ENCODE measurements at places on chromosomes 3 and 15.

GRCh38 chr3:172846103-172846561, 95.6 kb downstream of the ECT2 start:
- DNase-seq = no peak

DNA sequence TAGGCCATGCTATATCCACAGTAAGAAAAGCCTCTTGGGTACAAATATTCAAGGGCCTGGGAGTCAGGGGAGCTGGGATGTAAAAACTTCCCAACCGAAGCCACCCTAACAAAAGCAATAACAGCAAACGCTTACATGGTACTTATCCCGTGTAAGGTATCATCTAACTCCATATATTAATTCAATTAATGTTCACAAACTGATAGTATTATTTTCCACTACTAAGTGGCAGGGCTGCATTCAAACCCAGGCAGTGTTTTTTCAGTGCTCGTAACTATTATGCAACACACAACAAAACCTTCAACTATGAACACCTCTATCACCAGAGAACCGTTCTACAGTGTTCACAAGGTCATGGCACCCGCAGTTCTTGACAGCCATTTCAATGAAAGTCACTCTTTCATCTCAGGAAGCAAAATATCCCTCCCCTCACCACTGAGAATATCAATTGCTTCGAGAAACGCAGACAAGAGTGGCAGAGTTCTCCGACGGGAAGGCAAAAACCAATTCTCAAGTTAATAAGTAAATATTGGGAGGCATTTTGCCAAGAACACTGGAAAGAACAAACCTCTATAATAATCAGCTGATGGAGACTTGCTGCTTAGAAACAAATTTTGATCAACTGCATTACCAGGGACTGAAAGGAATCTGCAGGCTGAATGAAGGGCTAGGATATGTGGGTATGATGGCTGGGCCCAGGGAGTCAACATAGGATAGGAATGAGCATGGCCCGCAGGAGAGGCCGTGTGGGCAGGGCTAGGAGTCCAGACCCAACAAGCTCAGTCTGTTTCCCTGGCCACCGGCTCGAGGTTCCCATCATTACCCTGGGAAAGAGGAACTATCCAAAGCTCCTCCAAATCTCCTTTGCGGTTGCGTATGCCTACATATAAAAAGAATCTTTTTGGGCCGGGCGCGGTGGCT, 72.3 kb downstream of the XXYLT1 start:
- DNase-seq = no peak

DNA sequence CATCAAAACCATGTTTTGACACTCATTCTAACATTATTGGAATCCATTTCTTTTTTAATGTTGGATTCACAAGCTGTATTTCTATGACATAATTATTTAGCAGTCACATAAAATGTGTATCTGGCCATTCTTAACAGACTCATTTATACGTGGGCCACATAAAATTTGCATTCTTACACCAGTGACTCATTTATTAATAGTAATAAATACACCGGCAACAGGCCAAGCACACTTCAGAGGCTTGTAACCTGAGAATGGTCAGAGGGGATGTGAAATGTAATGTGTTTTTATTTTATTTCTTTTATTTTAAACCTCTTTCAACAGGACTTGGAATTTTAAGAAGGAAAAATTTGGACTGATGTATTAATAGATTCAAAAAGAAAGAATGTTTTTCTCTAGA, 384.9 kb upstream of the RARB start:
- no peak for DNase-seq

DNA sequence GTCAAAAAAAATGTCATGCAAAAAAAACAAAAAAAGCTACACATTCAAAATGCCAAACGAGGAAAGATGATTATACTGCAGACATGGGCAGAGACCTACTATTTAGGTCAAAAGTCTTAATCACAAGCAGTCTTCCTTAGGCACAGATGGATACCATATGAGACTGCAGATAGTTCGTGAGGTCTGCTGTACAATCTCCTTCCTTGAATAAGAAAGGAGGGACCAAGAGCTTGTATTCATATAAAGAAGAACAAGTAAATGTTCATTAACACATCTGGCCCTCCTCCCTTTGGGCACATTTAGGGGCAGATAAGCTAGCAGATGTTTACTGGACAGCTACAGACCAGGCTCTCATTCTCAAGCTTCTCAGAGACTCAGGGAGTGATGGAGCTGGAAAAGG, 45.3 kb downstream of the ANXA2 start:
- DNase-seq = no peak

DNA sequence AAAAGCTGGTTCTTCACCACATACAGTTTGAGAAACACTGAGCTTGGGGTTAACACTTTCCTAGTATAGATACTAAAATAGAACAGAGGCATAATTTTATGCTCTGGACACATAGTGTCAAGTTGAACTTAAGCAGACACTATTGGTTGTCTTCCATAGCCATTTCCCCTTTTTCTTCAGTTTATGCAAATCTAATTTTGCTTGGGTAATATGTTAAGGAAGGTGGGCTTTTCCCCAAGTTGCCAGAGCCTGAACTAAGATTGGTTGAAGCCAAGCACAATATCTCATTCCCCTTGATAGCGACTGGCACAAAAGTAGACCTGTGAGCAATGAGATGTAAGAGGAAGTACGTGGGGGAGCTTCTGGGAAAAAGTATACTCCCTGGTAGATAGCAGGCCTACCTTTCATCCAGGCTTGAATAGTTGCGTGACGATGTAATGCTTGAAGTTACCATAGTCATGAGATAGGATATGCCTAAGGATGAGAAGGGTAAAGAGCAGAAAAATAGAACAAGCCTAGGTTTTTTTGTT, 4.5 kb upstream of the POPDC2 start:
- DNase-seq = no peak

DNA sequence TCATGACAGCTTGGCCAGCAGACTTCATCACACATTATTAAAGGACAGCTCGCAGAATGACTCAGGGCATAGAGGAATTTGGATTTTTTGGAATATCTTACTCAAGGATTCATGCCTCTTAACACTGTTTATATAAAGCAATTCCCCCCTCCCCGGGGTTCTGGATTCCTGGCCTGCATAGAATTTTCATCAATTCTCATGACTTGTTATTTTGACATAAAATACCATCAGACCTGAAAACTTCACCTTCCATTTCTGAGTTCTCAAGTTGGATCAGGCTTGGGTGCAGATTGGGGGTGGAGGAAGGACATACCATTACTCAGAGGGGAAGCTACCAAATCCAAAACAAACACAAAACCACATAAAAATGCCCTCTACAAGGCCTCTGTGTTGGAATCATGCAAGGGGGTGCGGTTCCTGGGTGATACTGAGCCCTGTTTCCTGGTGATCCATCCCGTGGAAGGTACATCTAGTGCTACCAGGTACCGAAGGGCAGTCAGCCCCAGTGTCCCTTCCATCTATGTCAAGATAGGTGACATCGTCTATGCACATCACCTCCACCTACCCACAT, 95.3 kb downstream of the DAPK2 start:
- no peak for DNase-seq

DNA sequence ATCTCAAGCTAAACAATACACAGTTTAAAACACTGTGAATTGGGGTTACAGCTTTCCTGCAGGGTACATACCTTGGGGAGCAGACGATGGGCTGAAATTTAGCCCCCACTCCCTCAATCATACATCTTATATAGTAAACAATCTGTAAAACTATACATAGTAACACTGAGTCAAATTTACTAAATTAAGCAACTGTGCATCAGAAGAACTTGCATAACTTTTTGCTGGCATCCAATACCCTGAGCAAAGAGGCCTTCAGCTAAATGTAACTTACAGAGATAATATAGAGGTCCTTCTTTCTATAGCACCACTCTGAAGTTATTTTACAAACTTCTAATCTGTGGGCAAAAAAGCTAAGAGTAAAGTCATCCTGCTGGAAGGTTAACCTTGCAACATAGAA, 603.6 kb upstream of the TGFBR2 start:
- DNase-seq = no peak

GRCh38 chr3:158486200-158486599, 84.8 kb upstream of the MLF1 start:
- DNase-seq = no peak

GRCh38 chr3:178028933-178029332, 507.3 kb upstream of the KCNMB2 start:
- no peak for DNase-seq

DNA sequence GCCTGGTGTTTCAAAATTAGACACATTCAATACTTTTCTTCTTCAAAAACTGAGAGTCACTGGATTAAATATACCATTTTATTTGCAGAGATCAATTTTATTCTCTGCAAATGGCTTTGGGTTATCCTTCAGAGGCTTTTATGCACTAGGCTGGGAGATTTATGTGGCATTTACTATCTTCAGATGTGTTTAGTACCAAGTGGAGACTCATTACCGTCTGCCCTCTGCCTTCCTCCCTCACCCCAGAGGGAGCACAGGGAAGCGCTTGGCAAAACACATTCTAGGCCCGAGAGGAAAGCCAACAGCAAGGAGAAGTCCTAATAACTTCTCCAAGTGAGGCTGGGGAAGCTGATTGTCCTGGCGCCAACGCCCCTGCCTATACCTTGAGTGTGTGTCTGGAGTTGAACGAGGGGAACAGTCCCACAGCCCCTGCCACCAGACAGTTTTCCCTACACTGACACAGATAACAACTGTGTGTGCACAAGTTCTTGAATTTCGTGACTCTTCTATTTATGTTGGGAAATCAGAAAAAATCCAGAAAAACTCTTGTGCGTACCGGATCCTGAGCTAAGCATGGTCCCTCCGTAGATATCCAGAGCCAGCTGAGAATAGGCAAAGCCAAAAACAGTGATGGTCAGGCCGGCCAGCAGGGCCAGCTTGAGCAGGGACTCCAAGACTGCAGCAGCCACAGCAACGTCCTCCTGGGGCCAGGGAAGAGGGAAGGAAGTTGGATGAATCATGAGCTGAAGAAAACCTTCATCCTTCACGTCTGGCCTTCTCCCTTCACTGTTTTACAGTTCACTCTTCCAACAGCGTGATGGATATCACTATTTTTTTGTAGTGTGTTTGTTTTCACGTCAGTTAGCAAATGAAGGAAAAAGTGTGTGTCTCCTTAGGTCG, 26.6 kb downstream of the RFT1 start:
- DNase-seq = no peak

DNA sequence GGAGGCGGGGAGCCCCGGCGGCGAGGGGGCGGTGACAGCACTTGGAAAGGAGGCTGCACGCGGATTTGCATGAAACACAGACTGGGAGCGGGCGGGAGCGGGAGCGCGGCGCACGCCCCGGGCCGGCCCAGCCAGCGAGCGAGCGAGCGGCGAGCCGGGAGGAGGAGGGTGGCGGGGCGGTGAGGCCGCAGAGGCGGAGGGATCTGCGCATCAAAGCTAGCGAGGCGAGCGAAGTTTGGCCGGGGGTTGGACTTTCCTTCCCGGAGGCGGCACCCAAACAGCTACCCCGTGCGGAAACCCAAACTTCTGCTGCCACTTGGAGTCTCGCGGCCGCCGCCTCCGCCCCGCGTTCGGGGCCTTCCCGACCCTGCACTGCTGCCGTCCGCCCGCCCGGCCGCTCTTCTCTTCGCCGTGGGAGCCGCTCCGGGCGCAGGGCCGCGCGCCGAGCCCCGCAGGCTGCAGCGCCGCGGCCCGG, at the start of gene SMAD3:
Gene SMAD3, plus strand, starts transcription at position 72 of the 475 bp plus-strand sequence. CDS start 553 bp downstream, outside the sequence.
- DNase-seq = peak; percentile 82

DNA sequence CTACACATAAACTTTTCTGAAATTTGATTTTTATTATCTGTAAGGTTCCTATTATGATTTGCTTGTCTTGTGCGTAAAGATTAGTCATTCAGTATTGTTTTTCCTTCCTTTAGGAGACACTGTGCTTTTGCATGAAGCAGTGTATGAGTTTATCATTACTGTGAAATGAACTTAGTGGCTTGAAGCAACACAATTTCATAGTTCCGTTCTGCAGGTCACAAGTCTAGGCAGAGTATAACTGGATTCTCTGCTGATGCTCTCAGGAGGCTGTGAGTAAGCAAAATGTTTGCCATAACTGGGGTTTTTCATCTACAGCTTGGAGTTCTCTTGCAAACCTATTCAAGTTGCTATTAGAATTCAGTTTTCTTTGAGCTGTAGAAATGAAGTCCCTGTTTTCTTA, 1136.1 kb downstream of the OTOL1 start:
- DNase-seq = no peak

- DNase-seq = no peak
Observed at GRCh38 chr3:53804697-53805462, 41.3 kb downstream of the CHDH start.

- DNase-seq = no peak
Observed at GRCh38 chr3:160973067-160973809, 131.9 kb downstream of the B3GALNT1 start.

DNA sequence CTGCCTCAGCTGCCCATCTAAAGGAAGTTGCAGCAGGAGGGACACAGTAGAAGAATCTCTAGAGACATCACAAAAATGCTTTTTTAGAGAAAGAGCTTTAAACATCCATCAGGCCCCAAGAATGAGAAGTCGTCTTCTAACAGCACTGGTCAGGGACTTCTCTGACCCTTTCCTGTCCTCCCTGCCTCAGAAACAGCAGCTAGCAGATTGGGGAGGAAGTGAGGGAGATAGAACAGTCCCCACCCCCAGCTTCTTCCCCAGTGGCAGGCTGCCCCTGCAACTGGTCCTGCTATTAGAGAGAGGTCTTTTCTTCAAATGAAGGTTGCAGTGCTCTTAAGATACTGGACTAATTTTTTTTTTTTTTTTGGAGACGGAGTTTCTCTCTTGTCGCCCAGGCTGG, 55.1 kb downstream of the PDE8A start:
- DNase-seq = no peak

GRCh38 chr15:95439922-95440376, 890.6 kb upstream of the NR2F2 start:
- DNase-seq = no peak

DNA sequence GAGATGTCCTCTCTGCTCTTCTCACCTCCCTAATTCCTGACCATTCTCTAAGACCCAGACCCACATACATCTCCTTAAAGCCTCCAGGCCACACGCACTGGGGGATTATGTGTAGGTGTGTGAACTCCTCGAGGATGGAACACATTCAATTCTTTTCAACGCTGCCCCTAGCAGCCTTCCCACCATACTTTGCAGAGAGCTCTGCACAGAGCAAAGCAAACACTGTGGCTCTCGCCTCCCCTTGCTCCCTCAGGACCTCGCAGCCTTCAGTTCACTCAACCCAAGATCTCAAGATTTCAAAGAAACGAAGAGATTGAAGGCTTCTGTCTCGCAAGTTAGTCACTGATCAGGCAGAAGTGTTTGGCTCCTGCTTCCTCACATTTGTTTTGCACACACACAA, 6.0 kb downstream of the ACTC1 start:
- DNase-seq = no peak

- DNase-seq = peak; percentile 55
Observed at GRCh38 chr15:69729167-69729748, 276.6 kb downstream of the RPLP1 start.

GRCh38 chr15:30929982-30930381, 26.3 kb downstream of the FAN1 start:
- DNase-seq = no peak

- no peak for DNase-seq
Observed at GRCh38 chr3:140461250-140461649, 216.6 kb upstream of the TRIM42 start.

GRCh38 chr15:64895285-64896065, 16.2 kb upstream of the ANKDD1A start:
- DNase-seq = peak; percentile 40

- no peak for DNase-seq
Observed at GRCh38 chr3:195870937-195871336, 37.4 kb downstream of the TNK2 start.

GRCh38 chr15:37131621-37132020, 31.3 kb upstream of the MEIS2 start:
- DNase-seq = no peak

All from CD4-positive, alpha-beta T cell treated with Interferon alpha-2 for 1 hour (primary cell).